COR-L47 (cell line): ENCODE measurements at places on chromosomes 1 and 21.

GRCh38 chr1:178342745-178343144 lies 154.0 kb downstream of the CLEC20A start:
- DNase-seq, result no peak

DNA sequence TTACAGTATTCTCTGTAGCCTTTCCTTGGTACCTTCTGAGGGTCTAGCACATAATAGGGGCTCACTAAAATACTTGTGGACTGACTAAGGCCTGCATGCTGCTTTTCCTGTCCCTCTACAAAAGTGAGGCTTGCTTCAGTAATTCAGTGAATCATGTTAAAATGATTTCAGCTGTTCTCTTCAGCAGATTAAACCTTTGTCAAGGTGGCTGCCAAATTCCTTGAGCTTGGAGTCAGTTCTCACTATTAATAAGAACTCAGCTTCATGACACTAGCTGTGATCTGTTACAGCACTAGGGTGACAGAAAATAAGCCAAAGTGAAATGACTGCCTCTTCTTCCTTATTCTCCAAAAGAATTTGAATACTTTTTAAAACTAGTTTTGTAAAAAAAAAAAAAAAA lies 128.8 kb downstream of the KCNN3 start:
- DNase-seq, result no peak

- DNase-seq, result no peak
Observed at GRCh38 chr1:194870860-194871259, 1684.4 kb upstream of the B3GALT2 start.

GRCh38 chr1:183466781-183467180 lies 5.5 kb upstream of the SMG7 start:
- DNase-seq, result no peak

DNA sequence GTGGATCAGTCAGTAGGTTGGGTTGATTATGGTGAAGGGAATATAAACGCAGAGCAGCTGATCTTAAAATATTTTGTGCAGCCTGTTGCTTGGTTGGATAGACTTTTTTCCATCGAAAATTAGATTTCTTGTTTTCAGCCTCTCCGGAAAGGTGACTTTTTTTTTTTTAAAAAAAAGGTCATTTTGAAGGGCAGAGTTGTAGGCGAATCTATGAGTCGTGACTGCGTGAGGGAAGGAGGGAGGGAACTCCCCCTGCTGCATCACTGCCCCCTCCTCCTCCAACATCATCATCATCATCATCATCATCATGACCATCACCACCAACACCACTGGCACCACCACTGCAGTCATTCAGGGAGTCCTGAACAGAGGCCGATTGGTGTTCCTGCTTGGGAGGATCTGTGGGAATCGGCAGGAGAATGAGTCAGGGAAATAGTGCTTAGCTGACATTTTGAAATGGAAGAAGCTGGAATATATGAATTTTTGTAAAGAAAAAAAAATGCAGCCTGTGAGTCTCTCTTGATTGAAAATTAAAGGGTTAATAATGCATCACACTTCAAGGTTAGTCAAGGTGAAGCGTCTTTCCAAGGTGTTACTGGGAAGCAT lies 1.2 kb downstream of the ATP1B1 start:
- DNase-seq, result no peak
